Renal cortex interstitium (tissue), 15 donors: ENCODE measurements at places on chromosomes 7 and 10.

GRCh38 chr7:46554688-46555422, 633.8 kb upstream of the IGFBP3 start:
- no peak for DNase-seq

GRCh38 chr7:121384265-121384664, 11.8 kb downstream of the FAM3C start:
- DNase-seq: no peak

DNA sequence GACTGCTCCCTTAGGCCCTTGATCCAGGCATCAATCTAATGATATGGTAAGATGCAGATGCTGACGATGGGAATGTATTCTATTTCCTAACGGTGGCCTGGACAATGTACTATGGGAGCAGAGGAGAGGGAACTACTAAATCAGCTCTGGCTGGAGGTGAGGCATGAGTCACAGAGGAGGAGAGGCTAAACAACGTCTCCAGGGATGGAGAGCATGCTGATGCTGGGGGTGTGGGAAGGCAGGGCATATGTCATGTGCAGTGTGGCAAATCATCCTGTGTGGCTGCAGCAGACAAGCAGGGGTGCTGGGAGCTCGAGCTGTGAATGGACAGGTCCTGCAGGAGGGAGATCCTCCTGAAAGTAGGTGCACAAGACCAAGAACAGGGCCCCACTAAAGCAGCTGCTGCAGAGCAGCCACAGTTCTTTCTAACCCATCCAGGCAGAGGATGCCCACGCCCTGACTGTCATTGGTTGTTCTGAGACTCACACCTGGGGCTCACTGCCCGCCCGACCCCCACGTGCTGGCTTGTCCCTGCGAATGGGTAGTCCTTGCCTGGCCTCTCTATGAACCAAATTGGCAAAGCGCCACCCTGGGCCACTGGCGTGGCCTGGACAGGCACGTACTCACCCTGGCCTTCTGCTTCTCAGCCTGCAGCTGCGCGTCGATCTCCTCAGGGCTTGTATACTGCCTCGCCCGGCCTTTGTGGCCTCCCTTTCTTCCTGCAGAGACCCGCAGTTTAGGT, 4.0 kb downstream of the PDAP1 start:
- no peak for DNase-seq

- DNase-seq: no peak
These were observed 133.1 kb downstream of the TFPI2 start for GRCh38 chr7:93757426-93757825.

- no peak for DNase-seq
These were observed 18.1 kb downstream of the VIPR2 start for GRCh38 chr7:159126311-159127260.

GRCh38 chr7:4819560-4820404, 42.0 kb downstream of the PAPOLB start:
- DNase-seq: no peak
